ENCODE measurements at places on chromosomes 12 and 14. TPM values are rescaled to one million over a fixed set of nuclear protein-coding genes. Genes with fewer than 3 reads are reported as not detected.
A peak's percentile ranks its signal among the peaks of the same experiment; 100 is the strongest.

DNA sequence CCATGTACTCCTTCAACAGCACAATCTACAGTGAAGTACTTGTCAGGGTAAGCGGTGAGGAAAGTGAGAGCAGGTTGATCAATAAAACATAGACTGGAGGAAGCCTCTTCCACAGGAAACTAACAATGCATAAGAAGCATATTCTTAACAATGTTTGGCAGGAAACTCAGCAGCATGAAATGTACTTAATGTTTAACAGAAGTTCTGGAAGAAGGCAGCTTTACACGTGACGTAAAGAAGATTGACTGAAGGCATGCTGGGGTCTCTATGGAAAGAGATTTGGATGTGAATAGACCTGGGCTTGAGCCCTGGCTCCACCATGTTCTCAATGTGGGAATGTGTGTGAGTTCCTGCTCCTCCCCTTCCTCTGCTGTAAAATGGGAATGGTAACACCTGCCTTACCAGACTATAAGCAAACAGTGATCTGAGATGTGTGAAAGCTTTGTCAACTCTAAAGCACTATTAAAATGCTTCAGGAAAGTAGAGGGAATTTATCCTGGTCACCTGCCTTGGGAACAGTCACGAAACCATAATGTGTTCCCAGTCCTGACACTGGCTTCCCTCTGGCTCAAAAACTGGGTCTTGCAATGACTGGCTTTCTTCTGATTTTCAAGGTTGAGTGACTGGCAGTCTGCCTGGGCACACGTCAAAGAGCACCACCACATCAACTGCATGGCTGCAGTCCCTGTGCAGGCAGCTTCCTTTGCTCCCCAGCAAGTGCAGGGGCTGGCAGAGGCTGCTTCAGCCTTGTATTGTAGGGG is 384.6 kb downstream of the APAF1 start:
- H3K27me3 ChIP-seq = no peaks in the 10 kb centered on the region
- no peak overlapping the region for H3K4me3 ChIP-seq
- peak; percentile 54 for DNase-seq
- no peak overlapping the region for H3K27ac ChIP-seq

DNA sequence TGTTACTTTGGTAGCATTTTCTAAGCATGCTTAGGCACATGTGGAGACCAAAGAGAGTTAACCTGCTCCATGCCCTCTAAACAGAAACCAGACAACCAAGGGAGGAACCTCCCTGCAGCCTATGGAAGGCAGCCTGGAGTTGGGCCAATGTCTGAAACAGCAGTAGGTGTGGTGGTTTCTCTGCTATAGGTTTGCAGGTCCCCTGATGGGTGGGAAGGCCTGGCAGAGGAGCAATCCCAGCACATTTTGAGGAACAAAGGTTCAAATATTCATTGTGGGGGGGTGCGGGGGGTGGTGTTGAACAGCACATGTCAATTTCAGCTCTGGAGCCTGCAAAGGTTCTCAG is 65.4 kb downstream of the DACT1 start:
- H3K27me3 ChIP-seq = no peaks in the 10 kb centered on the region
- no peaks in the 10 kb centered on the region for H3K36me3 ChIP-seq
- H3K4me1 ChIP-seq = no peaks in the 10 kb centered on the region
- H3K27ac ChIP-seq = no peak overlapping the region
- DNase-seq = no peak

- H3K36me3 ChIP-seq = no peaks in the 10 kb centered on the region
- H3K27me3 ChIP-seq = no peaks in the 10 kb centered on the region
- no peak overlapping the region for H3K27ac ChIP-seq
- DNase-seq = no peak
- H3K4me3 ChIP-seq = no peak overlapping the region
- no peaks in the 10 kb centered on the region for H3K4me1 ChIP-seq
Measured at GRCh38 chr12:19431407-19432308, 7.6 kb upstream of the AEBP2 start.

DNA sequence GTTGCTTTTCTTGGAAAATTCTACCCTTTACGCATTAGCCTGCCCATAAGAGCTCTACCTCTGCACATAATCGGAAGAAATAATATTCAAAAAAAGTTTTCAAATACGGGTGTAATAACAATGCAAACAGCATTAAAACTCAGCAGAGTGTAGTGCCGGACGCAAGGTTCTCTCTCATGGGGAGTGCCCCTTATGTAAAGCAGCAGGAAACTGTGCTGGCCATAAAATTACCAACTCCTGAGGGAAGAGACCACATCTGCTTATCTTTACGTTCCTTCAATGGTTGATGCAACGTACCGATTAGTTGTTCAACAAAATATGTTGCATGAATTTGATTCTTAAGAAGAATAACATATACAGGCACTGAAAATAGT is 118.7 kb upstream of the TMCC3 start:
- no peak overlapping the region for H3K27ac ChIP-seq
- H3K4me3 ChIP-seq = no peak overlapping the region
- no peak for DNase-seq
- no peaks in the 10 kb centered on the region for H3K36me3 ChIP-seq

DNA sequence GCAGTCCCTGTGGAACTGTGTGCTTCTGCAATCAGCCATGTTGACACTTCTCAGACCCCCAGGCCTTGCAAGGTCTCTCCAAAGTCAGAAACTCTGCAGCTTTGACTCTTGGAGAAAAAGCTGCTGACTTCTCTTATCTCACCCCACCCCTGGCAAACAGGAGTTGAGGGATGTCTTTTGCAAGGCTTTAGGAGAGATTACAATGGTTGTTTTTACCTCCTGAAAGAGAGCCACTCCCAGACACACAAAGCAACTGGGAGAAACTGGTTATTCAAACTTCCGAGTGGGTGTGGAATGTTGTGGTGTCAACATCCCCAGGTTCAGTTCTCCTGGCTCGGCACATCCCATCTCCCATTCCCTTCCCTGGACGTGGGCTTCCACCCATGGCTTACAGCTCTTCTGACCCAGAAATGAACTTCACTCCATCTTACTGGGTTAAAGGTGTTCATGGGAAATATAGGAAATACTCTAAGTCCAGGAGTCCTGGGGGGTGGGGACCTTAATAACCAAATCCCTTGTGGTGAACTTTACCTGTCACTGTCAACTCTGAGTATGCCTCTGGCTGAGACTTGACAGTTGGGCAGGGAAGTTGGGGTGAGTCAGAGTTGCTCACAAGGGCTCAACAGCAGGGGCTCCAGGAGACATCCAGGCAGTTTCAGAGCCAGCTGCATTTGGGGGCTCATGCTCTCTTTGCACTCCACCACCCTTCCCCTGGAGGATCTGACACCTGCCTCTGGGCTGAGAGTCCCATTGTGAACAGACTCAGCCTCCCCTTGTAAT is 41.9 kb downstream of the CCDC177 start:
- no peaks in the 10 kb centered on the region for H3K4me1 ChIP-seq
- no peaks in the 10 kb centered on the region for H3K27me3 ChIP-seq
- H3K4me3 ChIP-seq = no peak overlapping the region
- H3K27ac ChIP-seq = no peak overlapping the region

- no peak overlapping the region for H3K4me3 ChIP-seq
- no peaks in the 10 kb centered on the region for H3K36me3 ChIP-seq
- no peaks in the 10 kb centered on the region for H3K4me1 ChIP-seq
- H3K27me3 ChIP-seq = no peaks in the 10 kb centered on the region
Measured at GRCh38 chr14:68862954-68863594, 70.2 kb upstream of the ZFP36L1 start.

- H3K4me3 ChIP-seq = no peak overlapping the region
- no peak for DNase-seq
- H3K27ac ChIP-seq = no peak overlapping the region
- no peaks in the 10 kb centered on the region for H3K4me1 ChIP-seq
Measured at GRCh38 chr12:9636851-9637206, 29.1 kb upstream of the KLRB1 start.

DNA sequence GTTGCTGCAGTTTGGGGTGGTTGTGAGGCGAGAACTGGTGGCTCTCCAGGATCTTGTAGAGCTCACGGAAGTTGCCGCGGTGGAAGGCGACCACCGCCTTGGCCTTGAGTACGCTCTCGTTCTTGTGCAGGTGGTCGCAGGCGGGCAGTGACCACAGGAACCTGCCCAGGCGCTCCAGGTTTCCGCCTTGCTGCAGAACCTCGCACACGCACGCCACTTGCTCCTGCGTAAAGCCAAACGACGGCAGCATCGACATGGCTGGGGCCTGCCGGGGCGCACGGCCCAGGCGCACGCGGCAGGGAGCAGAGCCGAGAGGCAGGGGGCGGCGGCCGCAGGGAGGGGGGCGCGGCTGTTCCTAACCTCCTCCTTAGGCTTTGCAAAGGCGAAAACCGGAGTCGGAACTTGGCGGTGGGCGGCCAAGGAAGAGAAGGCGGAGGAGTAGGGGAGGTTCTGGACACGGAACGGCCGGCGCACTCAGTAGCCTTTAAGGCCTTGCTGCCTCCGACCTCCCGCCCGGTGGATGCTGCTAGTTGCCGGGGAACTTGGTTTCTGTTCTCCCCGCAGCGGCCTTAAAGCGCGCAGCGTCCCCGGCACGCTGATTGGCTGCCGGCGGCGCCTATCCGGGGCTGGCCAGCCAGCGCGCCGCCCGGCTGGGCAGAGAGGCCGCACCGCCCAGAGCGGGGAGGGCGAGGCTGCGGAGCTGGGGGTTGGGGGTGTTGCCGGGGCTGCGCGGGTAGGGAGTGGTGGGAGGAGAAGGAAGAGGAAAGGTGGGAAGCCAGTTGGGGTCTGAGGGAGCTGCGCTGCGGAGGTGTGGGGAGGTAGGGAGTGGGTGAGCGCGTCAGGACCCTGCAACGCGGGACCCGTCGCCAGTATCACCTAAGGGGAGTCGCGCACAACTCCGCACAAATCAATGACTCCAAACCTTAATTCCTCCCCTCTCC is at the start of gene SIX1:
TSS of gene SIX1 (minus strand) at position 544 of the 941 bp plus-strand sequence. CDS start at position 256, 288 bp downstream.
- no peaks in the 10 kb centered on the region for H3K27me3 ChIP-seq
- peak; percentile 76 for DNase-seq
- peaks cover 12% of the 10 kb centered on the region for H3K4me1 ChIP-seq
- peak within 1 kb of the TSS; percentile 58 for H3K4me3 ChIP-seq
- no peaks in the 10 kb centered on the region for H3K36me3 ChIP-seq

GRCh38 chr12:26523708-26524150 is 309.3 kb downstream of the ITPR2 start:
- no peak overlapping the region for H3K4me3 ChIP-seq
- H3K4me1 ChIP-seq = no peaks in the 10 kb centered on the region
- H3K27me3 ChIP-seq = no peaks in the 10 kb centered on the region
- H3K27ac ChIP-seq = no peak overlapping the region
- H3K36me3 ChIP-seq = no peaks in the 10 kb centered on the region

DNA sequence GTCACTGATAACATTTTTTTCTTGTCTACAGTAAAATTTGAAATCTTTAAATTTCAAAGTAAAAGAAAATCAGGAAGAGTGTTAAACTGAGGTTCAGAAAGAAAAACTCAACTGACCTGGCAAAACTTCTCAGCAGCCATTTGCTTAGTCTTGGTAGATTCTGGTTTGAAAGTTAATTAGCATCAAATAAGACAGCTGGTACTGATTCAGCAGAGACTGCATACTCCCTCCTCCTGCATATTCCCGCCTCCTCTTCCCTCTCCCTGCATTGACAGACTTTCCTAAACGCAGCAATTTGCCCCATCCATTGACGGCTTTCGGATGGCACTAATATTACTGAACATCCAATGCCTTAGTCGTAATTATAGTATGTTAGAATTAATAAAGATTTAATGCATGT is 520.8 kb downstream of the FLRT2 start:
- no peak for DNase-seq
- H3K27ac ChIP-seq = no peak overlapping the region
- no peaks in the 10 kb centered on the region for H3K4me1 ChIP-seq
- H3K27me3 ChIP-seq = no peaks in the 10 kb centered on the region
- H3K4me3 ChIP-seq = no peak overlapping the region

DNA sequence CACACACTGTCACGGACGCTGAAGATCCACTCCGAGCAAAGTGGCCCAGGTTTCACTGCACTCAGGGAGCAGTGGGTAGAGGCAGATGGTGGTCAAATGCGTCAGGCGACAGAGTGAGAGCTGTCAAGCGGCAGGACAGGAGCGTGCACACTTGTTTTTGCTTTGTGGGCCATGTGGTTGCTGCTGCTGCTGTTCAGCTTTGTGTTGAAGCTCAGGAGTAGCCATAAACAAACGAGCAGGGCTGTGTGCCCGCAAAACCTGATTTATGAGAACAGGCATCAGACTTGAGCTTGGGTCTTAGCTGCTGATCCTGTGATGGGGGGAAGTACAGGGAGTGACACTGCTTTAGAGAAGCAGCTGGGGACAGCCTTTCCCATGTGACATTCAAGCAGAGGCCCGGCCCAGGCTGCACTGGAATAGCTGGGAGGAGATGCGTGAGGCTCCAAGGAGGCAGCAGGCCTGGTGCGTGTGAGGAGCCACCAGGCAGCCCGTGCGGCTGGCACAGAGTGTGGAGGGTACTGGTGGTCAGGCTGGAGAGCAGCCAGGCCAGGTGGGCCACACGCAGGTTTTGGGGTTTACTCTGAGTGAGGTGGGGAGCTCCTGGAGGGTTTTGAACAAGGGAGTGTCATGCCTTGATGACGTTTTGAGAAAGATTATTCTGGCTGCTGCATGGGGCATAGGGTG is 31.1 kb upstream of the ASPG start:
- no peak for DNase-seq
- no peaks in the 10 kb centered on the region for H3K36me3 ChIP-seq
- no peak overlapping the region for H3K27ac ChIP-seq
- no peaks in the 10 kb centered on the region for H3K27me3 ChIP-seq
- H3K4me3 ChIP-seq = no peak overlapping the region
- no peaks in the 10 kb centered on the region for H3K4me1 ChIP-seq

GRCh38 chr14:92589213-92589852 is 75.8 kb downstream of the RIN3 start:
- H3K36me3 ChIP-seq = no peaks in the 10 kb centered on the region
- H3K27ac ChIP-seq = no peak overlapping the region
- no peak for DNase-seq

DNA sequence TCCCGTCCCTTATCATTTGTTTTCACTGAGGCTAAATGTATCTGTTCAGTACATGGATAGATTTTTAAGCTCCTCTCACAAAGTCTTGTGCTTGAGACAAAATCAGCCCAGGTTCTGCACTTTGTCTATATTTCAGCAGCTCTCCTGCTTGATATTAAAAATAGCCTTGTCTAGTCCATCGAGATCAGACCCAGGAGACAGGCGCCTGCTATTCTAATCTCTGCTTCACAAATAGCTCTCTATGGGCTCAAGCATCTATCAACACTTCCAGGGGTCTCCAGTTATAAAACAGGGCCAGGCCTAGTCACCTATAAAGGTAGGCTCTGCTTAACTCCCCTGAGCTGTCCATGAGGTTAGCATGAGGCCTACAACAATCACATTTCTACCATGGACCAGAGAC is 62.5 kb downstream of the ZFP36L1 start:
- H3K36me3 ChIP-seq = no peaks in the 10 kb centered on the region
- no peaks in the 10 kb centered on the region for H3K27me3 ChIP-seq
- H3K4me3 ChIP-seq = no peak overlapping the region
- no peak overlapping the region for H3K27ac ChIP-seq

The COPZ1 gene
- total RNA-seq = 63.9 TPM

The SERPINA12 gene
- total RNA-seq = 0.25 TPM

The GALNT16 gene
- 6.3 TPM for total RNA-seq

All from testis (tissue), 5 donors.